Hepatic stellate cell (primary cell): ENCODE measurements at places on chromosomes 7 and 10.

- no peak for DNase-seq
These were observed 102.4 kb downstream of the SEMA3A start for GRCh38 chr7:84092207-84092606.

DNA sequence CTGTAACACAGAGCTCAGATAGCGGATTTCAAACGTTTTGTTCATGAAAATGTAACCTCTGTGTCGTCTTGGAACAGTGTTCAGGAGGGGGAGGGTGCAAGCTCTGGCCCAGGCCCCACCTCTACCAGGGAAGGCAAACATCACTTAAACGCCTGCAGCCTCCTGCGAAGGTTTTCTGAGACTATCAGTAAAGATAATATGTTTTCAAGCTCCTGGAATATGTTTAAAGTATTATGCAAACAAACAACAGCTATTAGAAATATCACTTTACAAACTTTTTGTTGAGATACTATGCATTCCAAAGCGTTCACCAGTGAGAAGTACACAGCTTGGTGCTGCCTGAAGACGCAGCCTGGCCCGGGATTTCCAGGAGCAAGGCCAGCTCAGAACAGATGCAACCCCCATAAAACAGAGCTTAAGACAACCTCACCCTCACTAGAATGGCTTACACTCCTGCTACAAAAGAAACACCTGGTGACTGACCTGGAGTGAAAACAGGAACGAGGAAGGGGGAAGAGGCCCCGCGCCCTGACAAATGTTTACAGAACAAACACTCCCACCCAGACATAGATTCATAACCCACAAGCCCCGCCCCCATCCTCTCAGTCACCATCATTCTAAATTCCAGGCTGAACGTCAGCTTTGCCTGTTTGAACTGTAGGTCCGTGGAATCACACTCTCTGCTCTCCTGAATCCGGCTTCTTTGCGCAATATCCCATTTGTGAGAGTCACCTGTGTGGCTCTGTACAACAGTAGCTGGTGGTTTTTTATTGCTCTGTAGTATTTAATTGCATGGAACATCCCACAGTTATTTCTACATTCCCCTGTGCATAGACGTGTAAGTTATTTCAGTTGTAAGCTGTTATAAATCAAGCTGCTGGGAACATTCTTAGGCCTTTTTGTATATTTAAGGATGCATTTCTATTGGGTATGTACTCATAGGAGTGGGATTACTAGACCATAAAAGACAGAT lies 155.0 kb downstream of the PTPRN2 start:
- no peak for DNase-seq

DNA sequence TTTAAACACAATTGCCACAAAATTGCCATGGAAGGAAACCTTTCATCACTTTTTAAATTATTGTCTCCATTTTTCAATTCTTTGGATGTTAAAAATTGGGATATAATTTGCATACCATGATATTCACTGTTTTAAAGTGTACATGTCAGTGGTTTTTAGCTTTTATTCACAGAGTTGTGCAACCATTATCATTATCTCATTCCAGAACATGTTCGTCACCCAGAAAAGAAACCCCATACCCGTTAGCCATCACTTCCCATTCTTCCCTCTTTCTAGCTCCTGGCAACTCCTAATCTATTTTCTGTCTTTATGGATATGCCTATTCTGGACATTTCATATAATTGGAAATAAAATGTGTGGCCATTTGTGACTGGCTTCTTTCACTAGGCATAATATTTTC lies 260.3 kb upstream of the FERD3L start:
- peak; percentile 3 for DNase-seq

DNA sequence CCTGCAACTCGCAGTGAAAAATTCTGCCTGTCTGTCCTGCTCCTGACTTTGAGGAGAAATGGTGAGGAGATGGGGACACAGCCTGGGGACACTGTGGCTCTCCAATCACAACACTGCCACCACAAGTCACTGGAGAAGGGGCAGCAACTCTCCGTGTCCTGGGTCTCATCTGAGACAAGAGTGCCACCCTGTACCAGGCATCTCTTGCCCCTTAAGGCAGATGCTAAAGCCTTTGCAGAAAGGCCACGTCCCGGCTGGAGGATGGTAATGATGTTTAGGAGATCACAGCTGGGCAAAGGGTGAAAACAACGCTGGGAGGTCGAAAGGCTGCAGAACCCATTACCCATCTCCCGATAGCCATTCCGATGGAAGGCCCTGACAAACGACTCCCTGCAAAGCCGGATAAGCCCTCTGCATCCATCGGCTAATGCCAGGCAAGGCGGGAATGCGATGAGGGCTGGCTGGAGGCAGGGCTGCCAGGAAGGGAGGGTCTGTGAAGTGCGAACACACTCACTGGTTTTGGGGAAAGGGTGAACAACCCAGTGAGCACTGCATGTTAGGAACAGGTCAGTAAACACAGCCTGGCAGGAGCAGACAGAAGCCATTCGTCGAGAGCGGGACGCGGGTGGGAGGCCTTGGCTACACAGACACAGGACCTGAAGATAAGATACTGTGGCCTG lies 190.8 kb downstream of the ADARB2 start:
- DNase-seq = no peak

GRCh38 chr10:78377356-78377755 lies 343.7 kb downstream of the RPS24 start:
- no peak for DNase-seq

GRCh38 chr7:158812684-158813083 lies 16.6 kb downstream of the ESYT2 start:
- DNase-seq = no peak

DNA sequence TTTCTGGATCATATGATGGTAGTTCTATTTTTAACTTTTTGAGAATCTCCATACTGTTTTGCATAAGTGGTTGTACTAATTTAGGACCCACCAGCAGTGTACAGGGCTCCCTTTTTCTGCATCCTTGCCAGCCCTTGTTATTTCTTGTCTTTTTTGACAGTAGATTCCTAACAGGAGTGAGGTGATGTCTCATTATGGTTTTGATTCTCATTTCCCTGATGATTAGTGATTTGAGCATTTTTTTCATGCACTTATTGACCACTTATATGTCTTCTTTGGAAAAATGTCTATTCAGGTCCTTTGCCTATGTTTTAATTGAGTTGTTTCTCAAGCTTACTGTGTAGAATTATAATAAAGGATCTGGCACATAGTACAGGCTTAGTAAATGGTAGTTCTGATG lies 238.8 kb upstream of the BMPER start:
- no peak for DNase-seq

GRCh38 chr10:49133706-49134248 lies at the start of gene FAM170B:
TSS of gene FAM170B (minus strand) at chr10:49134021. CDS start at chr10:49133918, 103 bp downstream.
- no peak for DNase-seq

GRCh38 chr7:42065942-42066341 lies 171.1 kb downstream of the GLI3 start:
- no peak for DNase-seq

DNA sequence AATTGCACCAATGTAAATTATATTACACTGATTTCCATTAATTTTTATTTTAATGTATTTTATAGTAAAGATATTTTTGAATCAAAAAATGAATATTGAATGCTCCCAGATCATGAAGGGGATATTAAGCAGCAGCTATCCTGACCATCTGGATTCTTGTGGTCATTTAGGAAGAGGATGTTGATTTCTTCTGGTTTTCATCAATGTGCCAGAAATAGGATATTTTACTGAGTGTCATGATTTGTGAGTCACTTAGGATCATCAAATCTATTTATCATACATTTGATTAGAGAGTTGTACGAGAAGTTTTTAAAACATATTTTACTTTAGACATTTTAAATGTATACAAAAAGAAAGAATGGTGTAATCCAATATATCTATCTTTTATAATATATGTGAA lies 366.3 kb upstream of the CHRM2 start:
- peak; percentile 9 for DNase-seq

DNA sequence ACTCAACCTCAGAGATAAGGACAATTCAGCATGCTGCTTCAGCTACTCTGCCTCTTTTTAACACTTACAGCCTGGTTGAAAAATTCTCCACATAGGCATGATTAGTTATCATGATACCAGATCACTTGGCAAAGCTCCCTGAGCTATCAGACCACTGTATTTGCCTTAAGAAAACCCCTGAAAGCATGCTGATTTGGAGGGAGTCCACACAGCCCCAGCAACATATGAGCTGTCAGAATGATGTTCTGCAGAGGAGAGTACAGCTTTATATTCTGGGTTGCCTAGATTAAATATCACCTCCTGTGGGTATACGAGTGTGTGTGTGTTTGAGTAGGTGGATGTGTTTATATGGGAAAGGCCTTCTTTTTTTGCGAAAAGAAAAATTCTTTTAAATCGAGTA lies 170.2 kb upstream of the CHRM2 start:
- no peak for DNase-seq

GRCh38 chr10:82498976-82499375 lies 624.0 kb downstream of the NRG3 start:
- no peak for DNase-seq

DNA sequence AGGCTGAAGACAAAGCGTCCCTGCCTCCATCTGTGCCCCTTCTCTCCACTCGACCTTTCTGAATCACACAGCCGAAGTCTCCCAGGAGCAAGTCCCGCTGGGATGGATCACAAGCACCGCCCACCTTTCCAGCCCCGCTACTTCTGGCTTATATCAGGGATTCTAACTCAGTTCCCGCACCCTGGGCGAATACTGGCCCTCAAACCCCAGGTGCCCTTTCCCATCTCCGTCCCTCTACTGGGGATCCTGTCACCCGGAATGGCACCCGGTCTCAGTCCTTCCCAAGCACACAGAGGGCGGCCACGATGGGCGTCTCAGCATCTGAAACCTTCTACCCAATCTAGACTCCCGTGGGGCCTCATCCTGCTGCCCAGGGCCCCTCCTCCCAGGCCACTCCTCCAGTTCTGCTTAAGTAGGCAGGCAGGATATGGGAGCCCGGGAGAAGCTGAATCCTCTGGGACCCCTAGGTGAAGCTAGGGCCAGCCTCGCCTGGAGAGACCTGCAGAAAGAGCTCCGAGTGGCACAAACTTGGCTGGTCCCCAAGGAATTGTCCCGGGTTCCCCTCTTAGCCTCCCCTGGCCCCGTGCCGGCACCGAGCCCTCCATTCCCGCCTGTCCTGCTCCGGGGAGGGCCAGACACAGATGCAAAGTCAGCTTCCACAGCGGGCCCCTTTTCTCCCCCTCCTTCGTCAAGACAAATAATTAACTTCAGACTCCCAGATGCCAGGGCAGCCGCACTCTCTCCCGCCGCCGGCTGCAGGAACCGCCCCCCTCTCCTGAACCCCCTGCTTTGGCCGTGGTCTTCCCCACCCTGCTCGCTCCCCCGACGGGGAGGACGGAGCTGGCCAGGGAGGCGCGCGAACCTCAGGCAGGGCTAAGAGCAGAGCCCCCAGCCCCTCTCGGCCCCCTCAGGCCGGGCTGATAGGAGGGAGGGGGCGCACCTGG lies 612 bp downstream of the KCP start:
- DNase-seq = peak; percentile 81

DNA sequence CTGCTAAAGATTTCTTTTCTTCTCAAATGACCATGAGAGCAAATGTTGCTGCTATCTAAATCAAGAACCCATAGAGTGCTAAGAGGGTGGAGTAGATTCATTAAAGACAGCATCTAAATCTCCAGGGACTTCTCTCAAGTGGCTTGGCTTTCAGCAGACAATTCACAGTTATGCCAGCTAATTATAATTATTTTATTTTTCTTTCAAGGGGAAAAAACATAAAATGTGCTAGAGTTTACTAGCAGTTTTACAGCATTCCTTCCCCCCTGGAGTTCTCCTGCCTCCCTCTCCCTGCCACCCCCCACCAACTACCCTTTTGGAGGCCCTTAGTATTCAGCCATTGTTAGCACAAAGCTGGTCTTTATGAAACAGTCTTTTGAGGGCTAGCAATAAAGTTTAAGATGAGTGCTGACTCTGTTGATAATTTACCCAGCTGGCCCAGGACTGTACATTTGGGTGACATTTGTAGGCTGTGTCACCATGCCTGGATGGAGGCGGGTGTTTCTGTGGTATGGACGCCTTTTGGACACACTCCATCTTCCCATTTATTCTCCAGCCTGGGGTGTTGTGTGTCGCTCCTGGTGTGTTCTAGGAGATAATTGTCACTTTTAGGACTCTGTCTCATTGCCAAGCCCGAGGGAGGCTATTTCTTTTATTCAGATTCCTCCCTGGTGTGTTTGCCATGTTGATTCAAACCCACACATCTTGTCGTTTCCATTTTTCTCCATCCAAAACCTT lies 160.2 kb downstream of the CREB5 start:
- DNase-seq = no peak

- no peak for DNase-seq
These were observed 97.6 kb downstream of the CCNY start for GRCh38 chr10:35433851-35434426.

DNA sequence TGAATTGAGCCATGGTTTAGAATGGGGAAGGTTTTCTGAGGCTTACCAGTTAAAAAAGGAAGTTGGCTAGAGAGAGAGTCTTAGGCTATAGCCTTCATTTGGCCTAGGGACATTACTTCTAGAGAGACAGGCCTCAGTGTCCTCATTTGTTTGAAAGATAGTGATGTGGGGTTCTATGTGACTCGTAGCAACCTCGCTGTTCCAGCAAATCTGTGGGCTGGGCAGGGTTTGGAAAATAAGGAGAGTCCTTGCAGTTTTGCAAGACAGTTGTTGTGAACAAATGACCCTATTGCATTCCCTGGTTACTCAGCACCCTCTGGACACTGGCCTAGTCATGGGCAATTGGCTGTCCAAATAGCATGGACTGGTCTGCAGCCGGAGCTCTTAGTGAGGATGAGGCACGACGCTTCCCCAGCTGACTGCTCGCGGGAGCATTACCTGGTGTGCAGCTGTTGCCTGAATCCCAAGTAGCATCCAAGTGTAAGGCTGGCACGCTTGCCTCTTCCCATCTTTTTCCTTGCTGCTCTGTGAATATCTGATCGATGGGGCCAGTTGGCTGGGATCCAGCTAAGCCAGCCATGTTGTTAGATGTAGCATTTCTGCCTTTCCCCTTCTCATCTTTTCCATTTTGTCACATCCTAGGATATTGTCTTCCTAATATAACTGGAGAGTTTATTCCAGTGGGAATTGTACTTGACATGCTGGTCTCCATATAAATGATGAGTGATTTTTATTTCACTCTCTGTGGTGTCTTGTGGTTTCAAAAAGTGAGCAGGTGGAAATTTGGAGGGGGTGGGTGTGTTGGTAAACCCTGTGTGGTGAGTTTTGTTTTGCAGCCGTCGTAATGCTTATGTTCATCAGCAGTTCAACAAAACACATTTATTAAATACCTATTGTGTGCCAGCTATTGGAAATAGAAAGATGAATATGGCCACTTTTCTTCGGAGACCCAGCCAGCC lies 99.8 kb downstream of the SND1 start:
- DNase-seq = no peak

GRCh38 chr7:140562926-140563481 lies 77.6 kb downstream of the DENND2A start:
- no peak for DNase-seq

DNA sequence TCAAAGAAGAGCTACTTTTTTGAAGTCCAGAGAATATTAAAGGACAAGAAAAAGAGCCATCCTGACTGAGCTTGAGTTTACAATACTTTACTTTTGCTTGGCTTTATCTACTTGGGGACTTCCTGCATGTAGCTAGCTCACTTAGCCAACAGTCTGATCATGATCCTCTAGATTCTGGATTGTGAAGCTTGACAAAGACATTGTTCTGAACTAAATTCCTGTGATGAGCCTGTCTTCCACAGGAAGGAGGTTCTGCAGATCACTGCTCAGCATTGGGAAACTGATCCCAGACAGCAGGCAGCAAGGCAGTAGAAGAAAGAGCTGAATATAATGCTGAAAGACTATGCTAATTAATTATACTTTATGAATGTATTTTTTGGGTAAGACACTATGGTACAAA lies 296.4 kb downstream of the DGKB start:
- DNase-seq = no peak
